ENCODE measurements at places on chromosomes 7 and 10.

- DNase-seq, result no peak
Observed at GRCh38 chr10:66483966-66484365, 441.9 kb upstream of the LRRTM3 start.

GRCh38 chr7:68971634-68972340, 626.5 kb upstream of the AUTS2 start:
- no peak for DNase-seq

DNA sequence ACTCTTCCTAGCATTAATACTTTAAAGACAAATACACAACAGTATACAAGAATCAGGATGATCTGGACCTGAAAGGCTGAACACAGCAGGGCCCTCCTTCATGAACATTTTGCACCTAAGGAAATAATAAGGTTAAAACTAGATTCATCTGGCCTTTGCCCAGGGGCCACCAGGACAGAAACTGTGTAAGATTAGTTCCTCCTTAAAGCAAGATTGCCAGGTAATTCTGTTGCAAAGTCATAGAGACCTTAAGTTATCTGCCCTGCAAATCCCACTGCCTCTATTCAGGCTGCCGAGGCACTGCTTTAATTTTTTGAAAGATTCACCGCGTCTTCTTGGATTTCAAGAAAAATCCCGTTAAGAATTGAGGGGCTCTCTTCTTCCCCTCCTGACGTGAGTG, 1.6 kb upstream of the KIAA1217 start:
- DNase-seq, result no peak

DNA sequence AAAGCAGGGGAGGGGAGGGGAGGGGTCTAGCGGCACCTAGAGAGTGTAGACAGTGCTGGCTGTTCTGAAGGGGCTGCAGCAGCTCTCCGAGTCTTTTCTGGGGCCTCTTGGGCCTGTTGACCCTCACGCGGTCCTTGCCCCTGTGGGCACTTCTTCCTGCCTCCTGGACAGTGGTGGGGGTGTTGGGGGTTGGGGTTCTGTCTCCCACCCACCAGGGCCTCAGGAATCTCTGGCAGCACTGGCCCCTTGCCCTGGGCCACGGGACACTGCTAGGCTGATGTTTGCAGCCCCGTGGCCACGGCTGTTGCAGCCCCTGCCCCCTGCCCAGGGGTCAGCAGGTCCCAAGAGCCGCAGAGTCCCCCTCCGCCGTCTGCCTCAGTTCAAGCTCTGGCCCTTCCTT, 68.9 kb upstream of the INPP5A start:
- no peak for DNase-seq

DNA sequence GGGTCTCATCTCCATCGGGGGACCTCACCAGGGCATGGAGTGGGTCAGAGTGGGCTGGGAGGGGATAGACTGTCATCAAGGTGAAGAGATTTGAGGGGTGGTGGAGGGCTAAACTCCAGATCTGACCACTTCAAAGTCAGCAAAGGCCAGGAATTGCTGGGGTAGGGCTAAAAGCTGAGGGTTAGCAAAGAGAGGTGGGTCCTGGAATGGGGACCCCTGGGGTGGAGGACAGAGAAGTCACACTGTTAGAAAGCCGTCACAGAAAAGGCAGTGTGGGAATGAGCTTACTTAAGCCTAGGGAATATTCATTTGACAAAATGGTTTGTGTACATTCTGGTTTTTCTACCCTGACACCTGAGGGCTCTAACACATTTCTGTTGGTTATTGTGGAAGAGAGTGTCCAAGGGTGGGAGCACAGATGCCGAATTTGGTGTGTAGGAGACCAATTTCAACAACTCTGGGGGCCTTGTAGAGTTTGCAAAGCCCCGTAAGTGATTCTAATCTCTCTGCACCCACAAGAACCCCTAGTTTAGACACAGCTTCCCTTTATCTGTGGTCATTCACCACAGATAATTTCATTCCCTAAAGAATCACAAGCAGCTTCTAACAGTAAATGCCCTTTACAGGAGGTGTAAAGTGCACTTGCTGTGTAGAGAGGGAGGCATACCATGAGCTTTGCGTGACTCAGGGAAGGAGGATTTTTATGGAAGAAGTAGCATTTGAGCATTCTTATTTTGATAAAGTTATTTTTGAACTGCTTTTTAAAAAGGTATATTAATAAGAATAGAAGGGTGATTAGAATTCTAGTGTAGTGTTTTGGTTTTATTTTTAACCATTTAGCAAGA, 6.4 kb downstream of the FBH1 start:
- DNase-seq, result no peak

- DNase-seq, result no peak
Observed at GRCh38 chr10:95741807-95742467, 14.0 kb upstream of the ENTPD1 start.

DNA sequence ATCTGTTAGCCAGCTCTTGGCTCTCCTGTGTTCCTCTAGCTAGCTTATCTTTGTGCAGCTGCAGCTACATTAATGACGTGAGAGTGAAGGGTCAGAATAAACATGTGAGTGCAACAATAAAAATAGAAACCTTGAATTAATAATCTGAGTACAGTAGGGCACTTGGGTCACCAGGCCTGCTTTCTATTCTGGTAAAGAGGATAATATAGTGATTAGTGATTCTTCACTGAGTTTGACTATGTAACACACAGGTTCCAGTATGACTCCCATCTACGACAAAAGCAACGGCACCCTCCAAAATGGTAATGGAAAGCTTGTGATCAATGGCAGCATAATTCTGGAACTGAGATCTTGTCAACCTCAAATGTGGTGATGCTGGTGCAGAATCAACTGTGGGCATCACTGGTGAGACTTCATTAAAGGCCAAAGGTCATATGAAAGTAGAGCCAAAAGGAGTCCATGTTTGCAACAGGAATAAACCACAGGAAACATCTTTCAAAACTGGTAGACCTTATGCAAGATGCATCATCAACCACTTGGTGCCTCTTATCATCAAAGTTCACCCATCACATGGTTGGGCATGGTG, 77.6 kb downstream of the NRBF2 start:
- DNase-seq, result no peak

DNA sequence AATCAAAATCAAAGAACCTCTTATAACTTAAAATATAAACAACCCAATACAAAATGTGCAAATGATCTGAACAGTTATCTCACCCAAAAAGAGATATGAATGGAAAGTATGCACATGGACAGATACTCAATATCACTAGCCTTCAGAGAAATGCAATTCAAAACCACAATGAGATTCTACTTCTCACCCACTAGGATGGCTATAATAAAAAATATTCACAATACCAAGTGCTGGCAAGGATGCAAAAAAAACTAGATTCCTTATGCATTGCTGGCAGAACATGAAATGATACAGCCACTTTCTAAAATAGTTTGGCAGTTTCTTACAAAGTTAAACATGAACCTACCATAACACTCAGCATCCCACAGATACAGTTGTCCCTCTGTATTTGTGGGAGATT, 130.1 kb upstream of the LRRN3 start:
- no peak for DNase-seq

DNA sequence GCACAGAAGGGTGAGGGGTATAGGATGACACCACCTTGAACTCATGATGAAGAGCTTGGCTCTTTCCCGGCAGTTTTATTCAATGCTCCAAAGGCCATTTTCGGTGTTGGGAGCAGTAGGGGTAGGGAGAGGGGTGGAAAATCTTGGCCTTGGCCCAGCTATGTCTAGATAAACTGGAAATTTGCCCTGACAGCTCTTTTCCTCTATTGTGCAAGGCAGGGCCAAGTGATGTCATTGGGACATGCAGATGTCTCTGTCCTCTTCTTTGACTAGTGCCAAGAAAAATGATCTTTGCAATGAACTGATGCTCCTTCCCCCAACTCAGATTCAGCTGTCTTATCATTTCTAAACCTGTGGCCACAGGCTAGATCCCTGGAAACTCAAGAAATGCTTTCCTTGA, 27.7 kb upstream of the PRKCQ start:
- no peak for DNase-seq

- DNase-seq, result no peak
Observed at GRCh38 chr10:110995301-110995700, 75.9 kb downstream of the SHOC2 start.

DNA sequence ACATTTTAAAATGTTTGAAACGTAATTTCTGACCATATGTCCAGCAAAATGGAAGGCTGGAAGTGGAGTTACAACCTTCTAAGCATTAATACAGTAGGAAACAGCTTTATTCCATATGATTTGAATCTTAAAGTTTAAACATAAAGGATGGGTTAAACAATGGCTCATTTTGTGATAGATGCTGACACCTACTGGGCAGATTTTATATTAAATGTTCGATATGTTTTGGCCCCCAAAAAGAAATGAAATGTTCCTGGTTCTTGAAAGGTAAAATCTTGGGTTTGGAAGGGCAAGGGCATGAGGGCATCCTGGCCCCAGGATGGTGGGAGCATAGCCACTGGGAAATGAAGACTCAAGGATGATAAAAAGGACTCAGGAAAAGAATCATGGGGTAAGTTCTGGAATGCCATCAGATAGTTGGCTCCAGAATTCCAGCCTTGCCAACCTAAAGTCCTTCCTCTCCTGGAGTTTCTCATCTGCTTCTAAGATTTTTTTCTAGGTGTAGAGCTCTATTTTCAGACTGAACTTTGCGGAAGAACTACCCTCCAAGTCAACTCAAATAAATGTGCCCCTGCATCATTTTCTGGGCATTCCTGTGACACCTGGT, 34.6 kb upstream of the SLC35G1 start:
- DNase-seq, result no peak

GRCh38 chr10:93654201-93654600, 41.9 kb downstream of the PDE6C start:
- no peak for DNase-seq

- DNase-seq, result no peak
Observed at GRCh38 chr7:157306846-157307838, 29.7 kb upstream of the DNAJB6 start.

GRCh38 chr10:31320550-31321211, 1.7 kb downstream of the ZEB1 start:
- no peak for DNase-seq

DNA sequence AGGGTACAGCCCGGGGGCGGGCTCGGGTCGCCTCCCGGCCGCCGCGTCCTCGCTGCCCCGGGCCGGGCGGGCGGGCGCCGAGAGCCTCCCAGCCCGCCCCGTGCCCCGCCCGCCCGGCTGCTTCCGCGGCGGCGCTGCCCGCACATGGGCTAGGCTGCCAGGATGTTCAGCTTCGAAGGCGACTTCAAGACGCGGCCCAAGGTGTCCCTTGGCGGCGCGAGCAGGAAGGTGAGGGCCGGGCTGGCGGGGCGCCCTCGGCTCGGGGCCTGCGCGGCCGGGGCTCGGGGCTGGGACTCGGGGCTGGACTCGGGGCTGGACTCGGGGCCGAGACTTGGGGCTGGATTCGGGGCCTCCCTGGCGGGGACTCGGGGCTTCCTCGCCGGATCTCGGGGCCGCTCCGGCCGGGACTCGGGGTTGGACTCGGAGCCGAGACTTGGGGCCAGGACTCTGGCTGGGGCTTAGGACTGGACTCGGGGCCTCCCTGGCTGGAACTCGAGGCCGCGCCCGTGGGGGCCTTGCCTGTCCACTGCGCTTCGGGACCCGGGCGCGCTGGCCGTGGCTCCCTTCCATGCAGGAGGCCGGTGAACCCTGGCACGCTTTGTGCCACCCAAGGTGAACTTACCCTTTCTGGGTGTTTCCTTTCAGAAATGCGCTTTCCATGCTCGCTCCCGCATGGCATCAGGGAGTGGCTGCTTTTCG, 534 bp downstream of the UBE3C start:
- DNase-seq, result peak; percentile 16

GRCh38 chr10:24269476-24269875, 60.5 kb downstream of the KIAA1217 start:
- DNase-seq, result no peak

DNA sequence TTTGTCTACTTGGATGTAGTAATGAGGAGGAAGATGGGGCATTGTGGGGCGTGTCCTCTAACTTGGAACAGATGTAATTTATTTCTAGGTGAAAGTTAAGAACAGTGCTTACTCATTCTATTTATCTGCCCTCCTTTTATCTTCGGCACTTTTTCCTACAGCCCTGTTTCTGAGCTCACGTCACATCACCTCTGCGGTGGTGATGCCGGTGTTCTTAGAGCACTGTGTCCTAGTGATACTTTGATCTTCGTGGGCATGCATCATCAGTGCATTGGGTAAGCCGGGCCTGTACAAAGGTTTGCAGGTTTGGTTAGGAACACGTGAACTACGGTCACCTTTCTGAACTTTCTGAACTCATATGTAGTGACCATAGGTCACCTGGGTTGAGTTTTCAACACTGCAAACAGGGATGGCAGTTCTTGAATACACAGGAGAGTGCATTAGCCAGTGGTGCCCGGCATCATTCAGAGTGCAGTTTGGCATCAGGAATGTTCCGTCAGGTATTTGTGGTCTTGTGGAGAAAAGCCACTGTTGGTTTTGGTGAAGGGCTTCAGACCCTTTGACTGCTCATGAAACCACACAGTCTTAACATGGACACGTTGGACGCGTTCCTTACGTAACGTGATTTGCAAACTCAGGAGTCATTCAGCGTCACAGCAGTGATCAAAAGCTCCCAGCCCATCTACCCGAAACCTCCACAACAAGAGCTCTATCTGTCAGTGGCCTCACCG, 5.6 kb downstream of the POR start:
- DNase-seq, result peak; percentile 26

DNA sequence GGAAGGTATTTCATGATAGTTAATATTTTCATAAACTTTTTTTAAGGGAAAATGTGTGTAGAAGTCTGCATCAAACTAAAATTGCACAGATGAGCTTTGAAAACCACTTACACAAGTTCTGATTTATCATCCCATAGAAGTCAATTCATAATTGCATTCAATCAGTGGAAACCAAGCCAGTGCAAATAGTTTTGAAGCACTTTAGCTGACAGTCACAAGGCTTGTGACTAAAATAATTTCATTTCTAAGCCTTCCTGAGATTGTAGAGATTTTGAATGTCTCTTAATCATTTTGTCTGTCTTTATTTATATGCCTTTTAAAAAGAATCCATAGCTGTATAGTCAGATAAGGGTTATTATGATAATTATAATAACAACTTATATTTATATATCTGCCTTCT, 41.4 kb downstream of the EXOC4 start:
- DNase-seq, result no peak
